ENCODE measurements at places on chromosomes 6 and 20. TPM values are rescaled to one million over a fixed set of nuclear protein-coding genes. Genes with fewer than 3 reads are reported as not detected.

SYNCRIP gene
- 160 TPM for total RNA-seq

SMLR1 gene
- total RNA-seq = not detected

EYS gene
- not detected for total RNA-seq

SAMD10 gene
- 4.3 TPM for total RNA-seq

EFCAB8 gene
- under 0.01 TPM for total RNA-seq

DLL1 gene
- total RNA-seq = 7.5 TPM

CDSN gene
- not detected for total RNA-seq

Measured in dermis blood vessel endothelial cell (primary cell).